Activated gamma-delta T cell treated with Interleukin-2 at 50 U/mL for 16 hours (primary cell): ENCODE measurements at places on chromosomes 5 and 9.

GRCh38 chr9:114281473-114282103, 41.3 kb upstream of the ORM1 start:
- DNase-seq, result no peak

DNA sequence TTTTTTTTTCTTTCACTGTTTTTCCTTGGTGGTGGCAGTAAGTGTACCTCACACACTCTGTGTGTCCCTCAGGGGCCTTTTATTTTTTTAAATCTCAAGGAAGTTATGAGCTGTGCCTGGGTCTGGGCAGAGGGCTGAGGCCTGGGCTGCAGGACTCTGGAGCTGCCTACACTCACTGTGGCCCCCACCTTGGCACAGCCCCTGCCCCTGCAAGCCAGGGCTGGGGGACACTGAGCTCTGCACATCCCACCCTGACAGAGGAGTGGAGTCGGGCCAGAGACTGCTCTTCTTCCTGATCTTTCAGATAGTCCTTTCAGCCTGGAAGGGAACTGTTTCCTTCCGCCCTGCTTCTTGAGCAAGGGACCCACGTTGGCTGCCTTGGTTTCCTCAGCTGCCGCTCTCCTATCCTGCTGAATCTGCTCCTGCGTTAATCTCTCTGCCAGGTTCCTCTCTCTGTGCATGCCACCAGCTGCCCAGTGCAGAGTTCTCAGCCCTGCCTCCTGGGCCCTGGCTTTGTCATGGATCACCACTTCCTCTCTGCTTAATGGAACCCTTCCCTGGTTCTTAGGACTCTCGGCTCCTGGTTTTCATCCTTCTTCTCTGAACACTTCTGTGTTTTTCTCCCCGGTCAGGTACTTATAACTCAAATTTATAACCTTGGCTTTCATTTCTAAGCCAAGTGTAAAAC, 502.3 kb downstream of the DIRAS2 start:
- no peak for DNase-seq

DNA sequence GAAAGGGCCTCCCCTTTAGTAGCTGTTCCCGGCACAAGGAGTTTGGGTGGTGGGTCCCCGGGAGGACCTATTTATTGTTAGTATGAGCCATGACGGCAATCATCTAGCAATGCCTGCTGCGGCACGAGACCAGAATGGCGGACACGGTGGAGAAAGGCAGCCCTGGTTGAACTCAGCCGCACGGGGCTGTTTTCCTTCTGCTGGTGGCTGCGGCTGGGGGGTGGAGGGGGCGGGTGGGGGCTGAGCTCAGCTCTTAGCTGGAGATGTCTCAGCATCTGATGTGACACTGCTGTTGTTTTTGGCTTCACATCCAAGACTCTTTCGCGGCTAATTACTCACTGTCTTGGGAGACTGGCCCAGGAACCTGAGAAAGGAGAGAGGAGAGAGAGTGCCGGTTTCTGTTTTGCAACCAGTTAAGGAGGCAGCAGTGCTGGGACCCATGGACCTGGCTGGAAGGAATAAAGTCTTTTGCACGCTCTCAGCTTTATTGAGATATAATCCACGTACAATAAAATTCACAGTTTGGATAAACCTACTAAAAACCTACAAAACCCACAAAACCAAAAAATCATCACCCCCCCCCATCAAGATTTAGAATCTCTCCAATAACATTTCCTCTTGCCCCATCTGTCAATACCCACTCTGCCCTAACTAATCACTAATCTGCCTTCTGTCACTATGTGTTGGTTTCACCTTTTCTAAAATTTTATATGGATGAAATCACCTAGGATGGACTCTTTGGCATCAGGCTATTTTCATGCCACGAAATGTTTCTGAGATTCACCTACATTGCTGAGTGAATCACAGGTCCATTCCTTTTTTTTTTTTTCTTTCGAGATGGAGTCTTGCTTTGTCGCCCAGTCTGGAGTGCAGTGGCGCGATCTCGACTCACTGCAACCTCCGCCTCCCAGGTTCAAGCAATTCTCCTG, 81.8 kb upstream of the NEURL1B start:
- DNase-seq, result no peak

DNA sequence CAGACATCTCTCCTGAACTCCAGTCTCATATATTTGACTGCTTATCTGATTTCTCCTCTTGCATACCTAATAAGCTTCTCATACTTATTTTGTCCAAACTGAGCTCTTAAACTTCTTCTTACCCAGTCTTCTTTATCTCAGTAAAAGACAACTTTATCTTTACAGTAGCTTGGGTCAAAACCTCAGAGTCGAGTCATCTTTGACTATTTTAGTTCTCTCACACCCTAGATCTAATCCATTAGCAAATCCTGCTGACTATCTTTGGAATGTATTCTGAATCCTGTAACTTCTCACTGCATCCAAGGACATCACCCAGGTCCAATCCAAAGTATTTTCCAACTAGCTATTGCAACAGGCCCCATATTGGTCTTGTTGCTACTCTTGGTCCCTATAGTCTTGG, 11.8 kb upstream of the JAK2 start:
- no peak for DNase-seq

DNA sequence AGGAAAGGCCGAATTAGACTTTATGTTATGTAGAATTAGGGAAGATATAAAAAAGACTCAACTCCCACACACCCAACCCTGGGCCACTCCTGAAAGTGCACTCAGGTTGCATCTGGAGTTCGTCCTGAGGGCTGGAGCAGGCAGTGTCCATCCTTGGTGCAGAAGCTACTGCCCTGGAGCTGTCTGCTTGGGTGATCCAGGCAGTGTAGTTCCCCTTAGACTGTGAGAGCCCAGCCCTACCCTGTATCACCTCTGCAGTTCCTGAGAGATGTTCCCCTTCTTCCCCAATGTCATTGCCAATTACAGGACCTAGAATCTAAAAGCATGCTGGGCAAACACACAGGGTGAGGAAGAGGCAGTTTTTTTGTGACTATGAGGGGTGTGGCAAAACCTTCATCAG, 368.3 kb upstream of the ST8SIA4 start:
- DNase-seq, result no peak

- no peak for DNase-seq
Observed at GRCh38 chr9:133474853-133475252, 4.0 kb downstream of the SLC2A6 start.

- no peak for DNase-seq
Observed at GRCh38 chr5:124876983-124877382, 130.5 kb upstream of the ZNF608 start.
